ENCODE measurements at places on chromosomes 5 and 9. TPM values are rescaled to one million over a fixed set of nuclear protein-coding genes. Genes with fewer than 3 reads are reported as not detected.

DNA sequence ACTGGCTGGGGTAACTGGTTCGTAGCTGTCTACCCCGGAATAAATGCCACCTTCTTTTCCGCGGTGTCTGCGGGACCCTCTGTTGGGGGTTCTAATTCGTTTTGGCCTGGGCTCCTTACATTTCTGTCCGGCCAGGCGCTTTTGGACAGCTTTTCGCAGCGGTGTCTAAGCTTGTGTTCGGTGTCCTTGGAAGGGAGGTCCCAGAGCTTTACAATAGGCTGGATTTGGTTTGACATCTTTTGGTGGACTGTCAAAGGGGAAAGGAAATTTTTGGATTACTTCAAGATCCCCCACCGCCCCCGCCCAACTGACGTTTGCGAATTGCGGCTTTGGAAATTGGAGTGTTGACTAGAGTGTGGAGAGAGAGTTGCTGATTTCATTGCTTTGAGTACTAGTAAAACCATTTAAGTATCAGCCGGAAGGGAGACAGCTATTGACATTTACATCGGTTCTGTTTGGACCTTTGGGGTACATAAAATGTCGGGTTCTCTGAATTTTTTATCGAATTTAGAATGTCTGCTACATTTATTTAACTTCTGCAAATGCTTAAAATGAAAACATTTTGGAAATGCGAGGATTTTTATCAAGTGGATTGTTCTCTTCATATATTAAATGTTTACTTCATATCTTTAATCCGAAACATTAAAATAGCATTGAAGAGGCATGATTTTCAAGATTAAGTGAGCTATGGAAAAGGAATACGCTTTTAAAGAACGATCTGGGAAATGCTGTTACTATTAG is 4.7 kb upstream of the PURA start:
- no peak for DNase-seq

SPINK1 gene
- not detected for total RNA-seq

RAI14 gene
- 37.8 TPM for total RNA-seq

EQTN gene
- total RNA-seq, result 0.27 TPM

MCIDAS gene
- not detected for total RNA-seq

CDO1 gene
- total RNA-seq, result 0.18 TPM

JAKMIP2 gene
- not detected for total RNA-seq

GRCh38 chr5:157245476-157245875 is 20.4 kb upstream of the CYFIP2 start:
- DNase-seq, result peak; percentile 12

GRCh38 chr9:137479892-137480685 is 21.0 kb upstream of the NSMF start:
- no peak for DNase-seq

- DNase-seq, result no peak
Measured at GRCh38 chr5:6202968-6203365, 175.4 kb downstream of the MED10 start.

FGD3 gene
- 0.20 TPM for total RNA-seq

DNA sequence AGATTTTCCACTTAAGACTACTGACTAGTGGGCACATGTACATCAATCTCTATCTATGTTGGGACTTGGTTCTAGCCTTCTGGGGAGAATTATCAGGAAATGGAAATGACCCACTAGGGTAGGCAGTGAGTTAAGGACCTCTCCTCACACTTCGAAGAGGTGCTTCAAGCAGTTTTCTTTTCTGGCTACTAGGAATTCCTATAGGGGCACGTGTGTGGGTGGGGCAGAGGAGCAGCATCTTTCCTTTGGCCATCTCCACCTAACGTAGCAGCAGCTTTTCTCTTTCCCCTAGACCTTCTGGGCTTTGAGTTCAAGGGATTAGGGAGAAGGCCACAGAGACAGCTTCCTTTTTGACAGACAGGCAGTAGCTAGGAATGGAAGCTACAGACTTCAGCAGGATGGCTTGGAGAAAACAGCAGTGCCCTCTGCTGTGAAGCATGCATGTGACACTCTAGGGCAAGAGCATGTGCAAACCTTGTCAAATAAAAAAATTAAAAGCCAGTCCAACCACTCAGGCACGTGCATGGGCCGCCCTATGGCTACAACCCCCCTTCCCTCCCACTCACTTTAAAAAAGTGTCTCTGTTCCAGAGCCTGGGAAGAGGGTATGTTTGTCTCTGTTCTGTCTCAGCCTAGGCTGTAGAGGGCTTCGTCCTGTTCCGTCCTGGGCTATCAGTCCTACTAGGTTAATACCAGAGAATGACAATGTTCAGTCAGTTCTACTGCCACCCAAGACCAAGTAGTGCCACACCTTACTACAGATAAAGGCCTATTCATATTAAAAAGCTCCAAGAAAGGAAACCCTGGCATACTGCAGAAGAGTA is 8.7 kb upstream of the GFRA3 start:
- DNase-seq, result peak; percentile 24

SEMA6A gene
- 0.34 TPM for total RNA-seq

SNCAIP gene
- not detected for total RNA-seq

GRCh38 chr9:116096853-116097252 is 56.7 kb upstream of the PAPPA start:
- peak; percentile 50 for DNase-seq

GRCh38 chr5:168649306-168649705 is 70.1 kb upstream of the PANK3 start:
- DNase-seq, result no peak

ALAD gene
- total RNA-seq, result 12.0 TPM

DNA sequence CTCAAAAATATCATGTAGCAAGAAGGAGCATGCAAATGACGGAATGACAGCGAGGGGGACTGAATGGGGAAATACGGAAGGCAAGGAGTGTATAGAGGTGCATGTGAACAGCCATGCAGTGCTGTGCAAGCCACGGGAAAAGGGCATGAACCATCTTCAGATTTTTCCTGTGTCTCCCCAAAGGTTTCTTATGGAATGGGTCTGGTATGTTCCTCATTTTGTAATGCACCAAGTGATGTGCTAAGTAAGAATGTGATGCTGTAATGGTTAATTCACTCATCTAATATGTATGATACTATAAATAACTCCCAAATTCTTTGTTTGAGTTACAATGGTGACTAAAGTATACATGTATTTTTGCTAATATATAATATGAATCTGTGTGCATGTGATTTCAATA is 99.0 kb upstream of the DAB2 start:
- peak; percentile 22 for DNase-seq
